Kidney epithelial cell (primary cell): ENCODE measurements at places on chromosomes 1 and 21. TPM values are rescaled to one million over a fixed set of nuclear protein-coding genes. Genes with fewer than 3 reads are reported as not detected.

Gene TNFRSF18
- 0.67 and 2.1 TPM in 2 replicates for total RNA-seq

Gene FMOD
- 0.62 and 0.79 TPM in 2 replicates for total RNA-seq

- DNase-seq: no peak
Observed at GRCh38 chr1:243959998-243960397, 91.1 kb upstream of the ZBTB18 start.

DNA sequence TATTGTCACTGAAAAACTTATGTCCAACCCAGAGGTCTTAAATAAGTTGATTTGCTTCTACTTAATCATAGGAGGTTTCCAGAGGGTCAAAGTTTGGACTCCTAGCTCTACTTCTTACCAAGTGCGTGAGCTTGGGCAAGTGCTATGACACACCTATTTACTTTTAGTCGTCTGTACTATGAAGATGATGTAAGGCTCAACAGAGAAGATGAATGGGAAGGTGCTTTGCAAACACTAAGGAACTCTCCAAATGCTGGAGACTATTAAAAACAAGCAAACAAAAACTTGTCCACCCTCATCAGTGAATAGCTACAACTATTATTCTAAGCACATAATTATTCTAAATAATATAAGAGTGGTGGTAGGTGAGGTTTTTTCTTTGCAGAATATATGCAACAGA is 232.3 kb upstream of the USP24 start:
- DNase-seq: no peak

- DNase-seq: no peak
Observed at GRCh38 chr1:215719552-215719951, 152.4 kb downstream of the KCTD3 start.

DNA sequence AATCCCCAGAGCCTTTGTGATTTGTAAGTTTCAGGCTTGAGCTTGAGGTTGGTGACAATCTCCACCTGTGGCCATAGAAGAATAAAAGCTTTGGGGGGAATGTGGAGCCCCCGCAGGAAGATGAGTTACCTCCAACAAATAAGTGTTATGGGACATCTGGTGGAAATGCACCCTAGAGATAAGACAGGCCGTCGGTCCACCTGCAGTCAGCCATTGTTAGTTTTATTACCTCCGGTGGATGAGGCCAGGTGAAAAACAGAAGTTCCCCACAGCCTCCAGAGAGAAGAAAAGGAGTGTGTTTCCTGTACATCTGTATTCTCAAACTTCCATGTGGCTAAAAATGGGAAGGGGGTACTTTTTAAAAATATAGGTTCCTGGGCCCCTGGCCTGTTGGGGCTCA is 137.4 kb downstream of the KAZN start:
- no peak for DNase-seq

DNA sequence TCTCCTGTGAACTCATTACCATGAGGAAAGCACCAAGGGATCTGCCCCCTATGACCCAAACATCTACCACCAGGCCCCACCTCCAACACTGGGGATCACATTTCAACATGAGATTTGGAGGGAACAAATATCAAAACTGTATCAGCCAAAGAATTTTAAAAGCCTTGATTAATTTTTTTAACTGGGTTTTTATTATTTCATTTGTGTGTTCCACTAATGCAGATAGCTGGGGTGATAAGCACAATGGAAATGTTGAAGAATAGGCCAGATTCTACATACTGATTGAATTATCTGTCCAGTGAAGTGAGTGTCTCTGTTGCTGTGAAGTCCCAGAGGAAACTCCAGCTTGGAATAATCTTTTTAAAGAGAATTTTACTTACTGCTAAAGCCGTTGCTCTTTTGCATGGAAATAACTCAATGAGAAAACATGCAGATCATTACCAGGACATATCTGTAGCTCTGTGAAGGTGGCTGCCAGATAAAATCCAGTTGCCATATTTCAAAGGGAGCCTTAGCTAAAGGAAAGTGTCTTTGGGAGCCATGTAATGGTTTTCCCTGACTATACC is 44.4 kb upstream of the DHCR24 start:
- DNase-seq: no peak
